ENCODE measurements at places on chromosomes 4 and X.
A peak's percentile ranks its signal among the peaks of the same experiment; 100 is the strongest.

GRCh38 chr4:6606465-6607235 is 31.7 kb downstream of the MAN2B2 start:
- DNase-seq, result no peak

- no peak for DNase-seq
These were observed 13.5 kb upstream of the GBA3 start for GRCh38 chr4:22678940-22679854.

DNA sequence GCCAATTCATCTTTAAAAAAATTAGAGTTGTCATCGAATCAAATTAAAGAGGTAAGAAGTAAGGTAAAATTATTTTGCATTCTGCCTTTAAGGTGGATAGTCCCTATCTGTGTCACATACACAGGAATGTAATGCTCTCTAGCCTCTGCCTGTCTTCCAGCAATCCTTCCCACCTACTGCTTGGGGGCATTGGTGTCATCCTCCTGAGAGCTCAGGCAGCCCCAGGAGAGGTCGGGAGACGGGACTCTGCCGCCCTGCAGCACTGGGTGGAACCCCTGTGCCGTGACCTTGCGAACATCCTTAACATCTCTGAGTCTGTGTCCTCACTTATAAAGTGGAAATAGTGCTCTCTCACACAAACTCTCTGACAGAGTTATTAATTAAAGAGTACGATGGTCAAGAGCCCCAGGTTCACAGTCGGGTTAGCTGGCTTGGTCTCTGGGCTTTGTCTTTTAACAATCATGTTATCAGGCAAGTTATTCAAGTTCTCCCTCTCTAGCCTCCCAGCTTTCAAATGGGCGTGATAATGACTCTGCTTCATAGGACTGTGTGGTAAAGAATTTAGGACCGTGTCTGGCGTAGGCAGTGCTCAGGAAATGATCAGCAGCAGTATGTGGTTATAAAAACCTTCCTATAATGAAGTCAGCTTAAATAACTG is 10.2 kb downstream of the TLR3 start:
- no peak for DNase-seq

- DNase-seq, result no peak
These were observed 125.3 kb upstream of the RAI2 start for GRCh38 chrX:17986440-17986839.

GRCh38 chrX:42714981-42715700 is 62.8 kb downstream of the PPP1R2C start:
- DNase-seq, result no peak

DNA sequence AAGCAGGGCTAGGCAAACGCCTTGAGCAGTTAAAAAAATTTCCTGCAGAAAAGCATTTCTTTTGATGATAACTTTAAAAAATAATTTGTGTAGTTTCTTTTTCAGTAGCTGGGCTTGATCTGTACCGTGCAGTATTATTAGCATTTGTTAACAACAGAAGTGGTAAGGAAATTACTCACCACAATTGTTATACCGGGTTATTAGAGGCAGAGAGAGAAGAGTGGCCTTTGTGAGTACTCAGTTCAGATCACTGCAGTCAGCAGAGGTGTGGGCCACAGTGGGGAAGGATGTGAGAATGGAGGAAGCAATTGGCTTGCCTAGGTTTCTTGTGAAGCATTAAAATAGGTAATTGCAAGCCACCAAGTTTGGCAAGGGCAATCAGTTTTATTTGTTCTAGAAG is 14.3 kb upstream of the IL21 start:
- no peak for DNase-seq

DNA sequence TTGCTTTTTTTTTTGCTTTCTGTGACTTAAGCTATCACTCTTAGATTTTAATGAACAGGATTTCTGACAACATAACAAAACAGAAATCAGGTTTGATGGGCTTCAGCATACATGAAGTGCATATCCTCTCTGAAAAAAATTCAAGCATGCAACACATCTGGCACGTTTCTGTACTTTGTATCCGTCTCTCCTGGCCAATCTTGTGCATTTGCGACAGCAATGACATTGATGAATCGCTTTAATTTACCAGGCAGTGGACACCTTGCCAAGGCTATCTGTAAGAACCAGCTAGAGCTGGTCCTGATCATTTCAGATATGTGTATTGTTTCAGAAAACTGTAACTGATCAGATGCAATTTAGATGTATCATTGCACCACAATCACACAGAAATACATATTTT is 93.3 kb downstream of the CCSER1 start:
- no peak for DNase-seq

- DNase-seq, result no peak
These were observed 17.2 kb upstream of the MYOZ2 start for GRCh38 chr4:119118397-119118796.

- no peak for DNase-seq
These were observed 23.5 kb downstream of the NFKB1 start for GRCh38 chr4:102524691-102525090.

- no peak for DNase-seq
These were observed 88.4 kb upstream of the STIM2 start for GRCh38 chr4:26772096-26772873.

- DNase-seq, result peak; percentile 38
These were observed 14.0 kb upstream of the ZCCHC18 start for GRCh38 chrX:104098151-104098808.

DNA sequence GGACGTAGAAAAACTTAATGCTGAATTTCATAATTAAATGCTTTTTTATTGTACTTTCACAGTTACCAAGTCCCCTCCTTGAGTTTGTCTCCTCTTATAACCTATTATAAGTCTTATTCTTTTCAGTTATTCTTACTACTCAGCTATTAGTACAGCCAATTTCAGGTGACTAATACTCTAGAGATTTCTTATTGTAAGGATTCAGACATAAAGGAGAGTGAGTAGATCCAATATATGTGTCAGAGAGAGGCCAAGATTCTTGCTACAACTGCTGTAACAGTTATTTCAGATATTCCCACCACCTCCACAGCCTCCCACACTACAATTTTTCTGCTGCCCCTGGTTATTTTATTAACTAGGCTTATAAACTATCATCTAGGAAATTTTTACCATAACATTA is 274.5 kb downstream of the GPAT3 start:
- no peak for DNase-seq

GRCh38 chr4:100900134-100900533 is 382.3 kb upstream of the EMCN start:
- DNase-seq, result no peak

GRCh38 chr4:2436761-2437474 is 18.2 kb downstream of the CFAP99 start:
- DNase-seq, result no peak

DNA sequence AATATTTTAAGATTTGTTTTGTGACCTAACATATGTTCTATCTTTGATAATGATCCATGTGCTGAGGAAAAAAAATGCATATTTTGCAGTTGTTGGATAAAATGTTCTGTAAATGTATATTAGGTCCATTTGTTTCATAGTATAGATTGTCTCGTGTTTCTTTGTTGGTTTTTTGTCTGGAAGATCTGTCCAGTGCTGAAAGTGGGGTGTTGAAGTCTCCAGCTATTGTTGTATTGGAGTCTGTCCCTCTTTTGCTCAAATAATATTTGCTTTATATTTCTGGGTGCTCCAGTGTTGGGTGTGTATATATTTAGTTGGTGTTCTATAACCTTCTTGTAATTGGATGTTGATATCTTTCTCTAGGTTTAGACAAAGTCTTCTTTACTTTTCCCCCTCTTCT is 53.2 kb upstream of the FRMPD3 start:
- no peak for DNase-seq

GRCh38 chr4:26964512-26964911 is 103.9 kb downstream of the STIM2 start:
- no peak for DNase-seq

DNA sequence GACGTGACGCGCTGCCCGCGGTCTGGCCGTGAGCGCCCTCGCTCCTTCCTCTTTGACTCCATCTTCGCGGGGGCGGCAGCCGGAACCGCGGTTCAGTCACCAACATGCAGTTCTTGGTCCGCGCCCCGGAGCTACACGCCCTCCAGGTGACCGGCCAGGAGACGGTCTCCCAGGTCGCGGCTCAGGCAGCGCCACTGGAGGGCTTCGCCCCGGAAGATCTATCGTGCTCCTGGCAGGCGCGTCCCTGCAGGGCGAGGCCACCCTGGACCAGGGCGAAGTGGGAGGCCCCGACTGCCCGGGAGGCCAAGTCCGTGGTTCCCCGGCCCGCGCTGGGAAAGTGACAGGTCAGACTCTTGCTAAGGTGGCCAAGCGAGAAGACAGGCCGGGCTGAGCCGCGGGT is 2.9 kb downstream of the TRIML2 start:
- DNase-seq, result no peak

DNA sequence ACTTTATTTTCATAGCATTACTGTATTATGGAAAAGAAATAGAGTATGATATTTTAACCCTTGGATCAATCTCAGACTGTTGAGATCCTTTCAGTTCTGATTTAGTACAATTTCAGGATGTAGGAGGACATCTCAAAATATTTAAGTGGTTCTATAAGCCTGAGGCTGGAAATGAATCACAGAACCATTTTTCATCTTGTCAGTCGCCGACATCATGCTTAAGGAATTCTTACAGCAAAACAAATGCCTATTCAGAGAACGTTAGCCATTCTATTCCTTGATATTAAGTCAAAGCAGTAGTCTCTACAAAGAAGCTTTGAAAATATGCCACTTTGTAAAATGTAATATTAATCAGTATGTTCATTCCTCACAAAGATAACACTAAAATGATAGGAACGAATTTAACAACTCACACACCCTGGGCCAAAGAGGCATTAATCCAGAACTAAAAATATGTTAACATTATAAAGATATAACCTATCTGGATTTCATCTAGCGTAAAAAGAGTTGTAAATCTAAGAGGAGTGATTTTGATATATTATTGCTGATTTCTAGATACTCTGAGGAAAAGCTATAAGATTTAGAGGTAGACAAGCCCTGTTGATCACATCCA is 152.0 kb downstream of the GASK1B start:
- no peak for DNase-seq

DNA sequence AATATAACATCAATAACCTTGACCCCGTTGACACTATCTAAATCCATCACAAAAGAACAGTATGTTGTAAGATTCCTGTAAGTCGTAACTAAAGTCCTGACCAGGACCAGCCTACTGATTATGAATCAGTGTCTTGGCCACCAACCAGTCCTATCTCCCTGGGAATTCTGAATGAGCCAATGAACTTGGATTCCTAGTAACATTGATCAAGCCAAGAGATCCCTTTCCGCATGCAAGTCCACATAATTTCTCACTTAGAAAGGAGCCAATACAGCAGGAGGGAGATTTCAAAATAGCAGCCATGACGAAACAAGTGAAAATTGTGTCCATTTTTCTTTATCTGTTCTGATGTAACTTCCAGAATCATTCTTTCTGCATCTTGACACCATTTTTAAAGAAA is 9.5 kb downstream of the XPNPEP2 start:
- DNase-seq, result no peak

GRCh38 chr4:139799615-139800014 is 134.0 kb downstream of the MGST2 start:
- DNase-seq, result no peak

- DNase-seq, result no peak
These were observed 2.8 kb downstream of the RTL5 start for GRCh38 chrX:72128881-72129280.

DNA sequence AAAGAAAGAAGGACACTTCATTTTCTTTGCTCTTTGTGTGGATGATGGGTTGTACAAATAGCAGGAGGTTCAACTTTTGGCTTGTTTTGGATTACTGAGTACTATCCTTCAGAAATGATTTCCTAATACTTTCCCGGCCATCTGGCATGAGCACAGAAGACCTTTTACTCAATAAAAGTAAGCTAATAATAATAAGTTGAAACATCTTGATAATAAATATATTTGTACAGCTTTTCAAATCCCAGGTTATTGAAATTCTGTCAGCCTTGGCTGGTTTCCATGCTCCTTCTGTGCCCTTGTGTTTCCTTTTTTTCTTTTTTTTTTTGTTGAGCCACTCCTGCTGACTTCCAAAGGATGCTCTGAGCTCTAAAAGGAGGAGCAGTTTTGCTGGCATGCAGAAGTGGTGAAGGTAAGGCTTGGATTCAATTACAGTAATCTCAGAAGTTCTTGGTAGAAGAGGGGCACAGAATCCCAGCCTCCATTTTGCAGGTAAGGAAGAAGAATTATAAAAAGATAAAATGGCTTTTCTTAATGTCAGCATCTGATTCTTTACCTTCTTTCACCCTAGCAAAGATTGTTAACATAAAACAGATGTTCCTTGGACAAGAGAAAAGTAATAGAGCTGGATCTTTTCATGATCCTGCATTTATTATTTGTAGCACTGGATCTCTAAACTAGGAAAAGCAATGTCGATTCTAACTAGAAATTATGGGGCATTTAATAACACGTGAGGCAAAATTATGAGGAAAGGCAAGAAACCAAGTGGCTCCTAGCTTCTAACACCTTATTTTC is 31.9 kb downstream of the REPS2 start:
- DNase-seq, result no peak

DNA sequence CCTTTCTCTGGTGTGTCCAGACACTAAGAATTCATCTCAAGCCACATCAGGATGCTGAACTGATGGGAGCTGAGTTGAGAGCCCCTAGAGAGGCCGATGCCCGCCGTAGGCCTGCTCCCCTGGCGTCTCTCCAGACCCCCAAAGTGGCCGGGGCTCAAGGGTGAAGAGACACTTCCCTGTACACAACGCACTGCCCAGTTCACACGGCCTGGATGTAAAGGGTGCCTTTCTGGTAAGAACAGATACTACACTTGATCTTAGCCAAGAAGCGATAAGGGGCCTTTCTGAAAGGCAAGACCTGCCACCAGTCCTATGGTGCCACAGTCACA is 5.1 kb upstream of the TREX2 start:
- no peak for DNase-seq
